ENCODE measurements at places on chromosomes 12 and 14.
A peak's percentile ranks its signal among the peaks of the same experiment; 100 is the strongest.

GRCh38 chr12:26298785-26299621 lies 103.6 kb downstream of the SSPN start:
- DNase-seq: no peak

- DNase-seq: peak; percentile 39
These were observed 2.9 kb upstream of the PPFIBP1 start for GRCh38 chr12:27521066-27521465.

DNA sequence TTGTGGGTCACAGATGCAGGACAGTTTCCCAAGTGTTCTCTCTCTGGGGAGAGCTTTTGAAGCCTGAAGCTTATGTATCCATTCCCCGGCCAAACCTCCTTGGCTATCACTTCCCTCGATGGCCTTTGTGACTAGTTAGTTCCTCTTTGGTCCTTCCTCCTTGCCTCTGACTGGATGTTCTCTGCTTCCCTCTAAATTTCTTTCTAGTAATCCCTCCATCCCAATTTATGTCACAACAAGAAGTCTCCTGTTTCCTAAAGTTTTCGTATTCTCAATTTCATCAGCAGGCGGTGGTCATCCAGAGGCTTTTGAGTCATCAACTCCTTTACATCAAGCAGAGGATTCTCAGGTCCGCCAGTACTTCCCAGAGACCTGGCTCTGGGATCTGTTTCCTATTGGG lies 27.5 kb downstream of the A2ML1 start:
- no peak for DNase-seq

GRCh38 chr12:22255097-22255496 lies 79.4 kb downstream of the ST8SIA1 start:
- DNase-seq: no peak

GRCh38 chr14:49754570-49755097 lies 13.3 kb upstream of the KLHDC2 start:
- no peak for DNase-seq

Data from SHP77 treated with DMSO at 0.1 percent for 48 hours (cell line).